ENCODE measurements at places on chromosomes 6 and 20.

DNA sequence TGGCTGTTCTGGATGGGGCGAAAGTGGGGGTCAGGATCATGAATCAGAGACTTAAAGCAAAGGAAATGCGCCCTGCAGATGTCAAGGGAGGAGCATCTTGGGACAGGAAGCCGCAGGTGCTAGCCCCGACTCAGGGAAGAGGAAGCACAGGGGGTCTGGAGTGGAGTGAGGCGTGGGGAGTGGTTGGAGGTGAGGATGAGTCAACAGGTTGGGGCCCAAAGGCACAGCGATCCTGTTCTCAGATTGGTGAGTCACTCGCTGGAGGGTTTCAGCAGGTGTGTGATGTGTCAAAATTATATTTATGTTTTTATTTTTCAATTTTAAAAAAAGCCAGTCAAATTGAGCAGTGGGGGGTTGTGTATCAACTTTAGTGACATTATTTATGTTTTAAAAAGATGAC lies 19.0 kb downstream of the PACSIN1 start:
- DNase-seq = no peak

DNA sequence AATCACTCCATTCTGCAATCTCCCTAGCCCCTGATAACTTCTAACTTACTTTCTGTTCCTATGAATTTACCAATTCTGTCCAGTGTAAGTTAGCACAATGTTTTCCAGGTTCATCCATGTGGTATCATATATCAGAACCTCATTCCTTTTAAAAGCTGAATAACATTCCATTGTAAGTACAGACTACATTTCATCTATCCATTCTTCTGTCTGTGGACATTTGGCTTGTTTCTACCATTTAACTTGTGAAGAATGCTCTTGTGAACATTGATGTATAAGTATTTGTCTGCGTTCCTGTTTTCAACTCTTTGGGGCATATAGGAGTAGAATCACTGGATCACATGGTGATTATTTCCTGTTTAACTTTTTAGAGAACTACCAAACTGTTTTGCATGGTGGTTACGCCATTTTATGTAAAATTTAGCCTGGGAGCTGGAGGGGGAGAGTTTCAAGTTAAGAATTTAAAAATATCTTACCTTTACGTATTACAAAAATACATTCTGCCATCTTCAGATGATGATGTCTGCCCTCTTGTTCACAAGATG lies 156.5 kb downstream of the BTBD3 start:
- no peak for DNase-seq

DNA sequence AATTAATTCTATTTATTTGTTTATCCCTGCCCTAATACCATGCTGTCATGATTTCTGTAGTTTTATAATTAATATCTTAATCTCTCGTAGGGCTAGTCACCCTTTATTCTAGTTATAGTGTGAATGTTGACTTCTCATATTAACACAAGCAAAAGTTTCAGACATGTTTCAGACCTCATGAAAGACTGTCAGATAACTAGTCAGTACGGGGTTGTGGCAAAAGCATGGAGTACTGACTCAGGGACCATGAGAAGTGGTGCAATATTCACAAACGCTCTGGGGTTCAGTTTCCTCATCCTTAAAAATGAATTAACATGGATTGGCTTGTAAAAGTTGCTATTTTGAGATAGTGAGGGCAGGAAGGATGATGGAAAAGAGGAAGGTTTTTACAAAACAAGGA lies 148.9 kb downstream of the TMEM200A start:
- no peak for DNase-seq

DNA sequence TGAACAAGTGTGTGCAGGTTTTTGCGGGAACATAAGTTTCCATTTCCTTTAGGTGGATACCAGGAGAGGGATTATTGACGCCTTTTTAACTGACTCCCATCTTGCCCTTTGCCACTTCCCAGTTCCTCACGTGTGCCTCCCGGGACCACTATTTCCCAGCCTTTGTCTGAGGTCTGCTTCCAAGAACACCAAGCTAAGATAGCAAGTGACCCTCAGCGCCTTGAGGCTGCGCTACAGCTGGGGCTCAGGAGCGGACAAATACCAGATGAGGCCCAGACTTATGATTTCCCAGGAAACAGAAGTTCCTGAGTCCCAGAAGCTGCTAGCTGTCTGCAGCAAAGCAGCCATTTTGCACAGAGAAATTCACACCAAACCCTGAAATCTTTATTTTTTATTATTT lies 216.7 kb downstream of the SYNDIG1 start:
- DNase-seq = no peak

DNA sequence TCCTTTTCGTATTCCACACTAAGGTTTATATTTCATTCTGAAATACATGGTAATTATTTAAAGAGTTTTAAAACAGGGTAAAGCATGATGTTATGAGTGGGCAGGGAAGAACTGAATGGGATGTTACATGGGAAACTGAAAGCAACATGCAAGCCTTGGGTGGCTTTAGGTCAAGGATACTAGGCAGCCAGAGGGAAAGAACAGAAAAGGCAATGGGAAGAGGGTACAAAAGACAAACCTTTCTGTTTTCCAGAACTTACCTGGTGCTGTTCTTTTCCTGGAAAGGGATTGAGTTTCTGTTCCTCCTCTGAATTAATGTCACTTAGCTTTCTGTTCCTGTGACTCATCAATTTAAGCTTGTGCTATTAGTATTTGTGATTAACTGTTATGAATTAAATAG lies 71.2 kb upstream of the SMIM8 start:
- DNase-seq = no peak

GRCh38 chr20:62695448-62696414 lies 12.9 kb upstream of the NTSR1 start:
- DNase-seq = no peak

DNA sequence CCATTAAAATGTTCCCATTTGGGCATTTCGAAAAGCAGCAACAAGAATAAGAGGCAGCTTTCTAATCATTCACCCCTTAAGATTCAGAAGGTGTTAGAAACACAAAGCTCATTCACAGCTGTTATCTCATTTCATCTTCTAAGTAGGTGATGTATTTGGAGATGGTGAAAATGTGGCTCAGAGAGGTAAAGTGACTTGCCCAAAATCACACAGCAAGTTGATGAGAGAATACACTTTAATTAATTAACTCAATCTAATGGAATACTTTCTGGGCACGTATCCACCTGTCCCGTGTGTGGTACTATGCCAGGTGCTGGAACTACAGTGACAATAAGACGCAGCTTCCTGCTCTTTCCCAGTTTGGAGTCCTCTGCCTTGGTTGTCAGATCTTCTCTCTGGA lies 147.4 kb upstream of the LRFN2 start:
- no peak for DNase-seq

DNA sequence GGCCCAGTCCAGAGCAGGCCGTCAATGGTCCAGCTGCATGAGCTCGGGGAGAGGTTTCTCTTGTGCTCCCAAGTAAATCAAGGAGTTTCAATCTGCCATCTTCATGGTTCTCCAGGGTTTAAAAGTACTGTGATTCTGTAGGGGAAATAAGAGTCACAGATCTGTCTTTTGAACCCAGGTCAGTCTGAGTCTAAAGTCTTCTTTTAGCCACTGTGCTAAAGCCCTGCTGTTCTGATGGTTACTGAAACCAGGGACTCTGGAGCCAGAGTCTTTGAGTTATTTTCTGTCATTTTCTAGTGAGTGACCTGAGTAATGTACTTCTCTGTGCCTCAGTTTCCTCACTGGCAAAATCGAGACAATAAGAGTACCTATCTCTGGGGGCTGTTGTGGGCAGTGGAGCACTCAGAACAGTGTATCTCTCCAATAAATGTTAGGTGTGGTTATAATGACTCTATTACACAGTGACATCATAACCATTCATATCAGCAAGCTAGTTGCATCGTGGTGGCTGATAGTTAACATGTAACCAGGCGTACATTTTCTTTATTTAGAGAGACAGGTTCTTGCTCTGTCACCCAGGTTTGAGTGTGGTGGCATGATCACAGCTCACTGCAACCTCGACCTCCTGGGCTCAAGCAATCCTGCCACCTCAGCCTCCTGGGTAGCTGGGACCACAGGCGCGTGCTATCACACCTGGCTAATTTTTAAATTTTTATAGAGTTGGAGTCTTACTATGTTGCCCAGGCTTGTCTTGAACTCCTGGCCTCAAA lies 74.6 kb upstream of the KCNG1 start:
- DNase-seq = no peak

DNA sequence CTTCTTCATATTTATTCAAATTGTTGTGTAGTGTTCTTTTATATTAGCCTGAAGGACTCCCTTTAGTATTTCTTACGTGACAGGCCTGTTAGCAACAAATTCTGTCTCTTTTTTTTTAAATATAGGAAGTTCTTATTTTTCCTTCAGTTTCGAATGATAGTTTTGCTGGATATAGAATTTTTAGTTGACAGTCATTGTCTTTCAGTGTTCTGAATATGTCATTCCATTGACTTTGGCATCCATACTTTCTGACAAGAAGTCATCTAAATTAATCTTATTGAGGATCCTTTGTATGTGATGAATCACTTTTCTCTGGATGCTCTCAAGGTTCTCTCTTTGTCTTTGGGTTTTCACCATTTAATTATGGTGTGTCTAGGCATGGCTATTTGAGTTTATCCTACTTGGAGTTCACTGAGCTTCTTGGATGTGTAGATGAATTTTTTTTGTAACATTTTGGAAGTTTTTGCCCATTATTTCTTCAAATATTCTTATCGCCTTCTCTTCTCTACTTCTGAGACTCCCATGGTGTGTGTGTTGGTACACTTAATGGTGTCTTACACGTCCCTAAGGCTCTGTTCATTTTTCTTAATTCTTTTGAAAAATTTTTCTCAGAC lies 82.5 kb upstream of the GTSF1L start:
- DNase-seq = no peak

- no peak for DNase-seq
Observed at GRCh38 chr6:155003476-155003875, 8.4 kb downstream of the TIAM2 start.

DNA sequence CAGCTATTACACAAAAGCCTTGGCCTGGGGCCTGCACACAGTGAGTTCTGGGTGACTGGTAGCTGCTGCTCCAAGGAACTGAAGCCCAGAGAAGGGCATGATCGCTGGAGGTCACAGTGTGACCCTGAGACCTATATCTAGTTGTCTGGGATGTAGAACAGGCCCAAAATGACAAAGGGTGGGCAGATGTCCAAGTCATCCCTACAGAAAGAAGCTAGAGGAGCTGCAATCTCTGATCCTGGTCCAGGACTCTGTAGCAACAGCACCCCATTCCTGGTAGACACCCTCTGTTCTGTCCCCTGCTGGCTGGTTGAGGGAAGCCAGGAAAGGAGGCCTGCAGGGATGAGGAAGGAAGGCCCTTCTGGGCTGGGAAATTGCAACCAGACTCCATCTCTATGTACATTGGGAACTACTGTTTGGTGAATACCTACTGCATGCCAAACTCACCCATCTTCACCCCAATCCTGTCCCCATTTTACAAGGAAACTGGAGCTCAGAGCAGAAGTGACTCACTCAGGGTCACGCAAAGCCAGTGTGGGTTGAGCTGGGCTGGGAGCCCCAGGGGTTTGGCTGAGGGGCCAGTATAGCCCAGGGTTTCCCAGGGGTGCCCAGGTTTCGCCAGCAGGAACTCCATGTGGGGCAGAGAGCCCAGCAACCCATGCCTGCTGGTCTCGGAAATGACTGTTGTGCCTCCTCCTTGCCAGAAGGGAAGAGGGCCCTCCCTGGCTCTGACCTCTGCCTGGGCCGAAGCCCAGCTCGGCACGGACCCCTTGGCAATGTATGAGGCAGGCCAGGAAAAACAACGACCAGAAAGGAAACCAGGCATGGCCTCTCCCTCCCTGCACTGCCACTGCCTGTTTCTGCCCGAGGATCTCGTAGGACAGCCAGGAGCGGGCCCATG lies 44.9 kb upstream of the TLDC2 start:
- no peak for DNase-seq

DNA sequence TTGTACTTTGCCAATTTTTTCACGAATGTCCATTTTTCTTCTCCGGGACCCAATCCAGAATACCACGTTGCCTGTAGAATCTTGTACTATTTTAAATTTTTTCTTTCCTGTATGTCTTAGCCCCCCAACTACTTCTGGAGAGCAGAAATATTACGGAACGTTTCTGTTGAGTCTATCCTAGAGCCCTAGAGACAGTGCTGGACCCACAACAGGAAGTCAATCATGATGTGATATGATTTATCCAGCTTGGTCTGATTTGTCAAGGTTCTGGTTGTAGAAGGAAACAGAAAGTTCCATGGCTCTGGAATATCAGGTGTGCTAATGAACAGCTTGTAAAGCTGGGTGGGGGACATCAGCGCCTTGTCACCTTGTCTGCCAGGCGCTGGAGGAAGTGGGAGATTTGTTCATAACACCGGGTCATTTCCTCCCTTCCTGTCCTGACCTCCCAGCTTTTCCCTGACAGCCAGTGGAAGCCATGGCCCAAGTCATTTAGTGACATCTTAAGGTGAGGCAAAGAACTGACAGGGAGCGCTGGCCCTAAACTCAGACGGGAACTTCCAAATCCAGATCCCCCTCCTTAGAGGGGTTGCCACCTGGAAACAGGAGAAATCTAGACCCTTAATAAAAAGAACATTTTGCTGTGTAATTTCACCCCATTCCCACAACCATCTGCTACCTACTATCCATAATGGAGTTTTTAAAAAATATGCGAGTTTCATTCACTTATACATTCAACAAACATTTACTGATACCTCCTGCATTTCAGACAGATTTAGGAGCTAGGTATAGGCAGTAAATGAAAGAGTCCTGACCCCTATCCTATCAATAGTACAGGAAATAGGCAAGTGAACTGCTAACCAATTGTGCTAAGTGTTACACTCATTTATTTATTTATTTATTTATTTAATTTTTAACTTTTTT lies 130.5 kb downstream of the ZFP64 start:
- DNase-seq = no peak
